GM10248 (cell line): ENCODE measurements at places on chromosomes 3 and 15.

GRCh38 chr3:63089007-63089750 lies 188.9 kb upstream of the SYNPR start:
- no peak for DNase-seq

DNA sequence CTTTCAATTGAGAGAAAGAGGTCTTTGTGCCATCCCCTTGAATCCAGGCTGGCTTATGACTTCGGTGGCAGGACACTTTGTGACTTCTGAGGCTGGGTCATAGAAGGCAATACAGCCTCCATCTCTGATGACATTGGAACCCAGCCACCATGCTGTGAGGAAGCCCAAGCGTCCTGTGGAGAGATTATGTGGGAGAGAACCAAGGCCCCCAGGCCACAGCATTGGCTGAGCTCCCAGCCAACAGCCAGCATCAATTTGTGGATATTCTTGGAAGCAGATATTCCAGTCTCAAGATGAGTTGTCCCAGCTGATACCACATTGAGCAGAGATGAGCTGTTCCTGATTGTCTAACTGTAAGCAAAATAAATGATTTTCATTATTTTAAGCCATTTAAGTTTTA lies 12.7 kb upstream of the XIRP1 start:
- DNase-seq = no peak

- DNase-seq = no peak
Measured at GRCh38 chr3:180416111-180416594, 185.8 kb upstream of the TTC14 start.

DNA sequence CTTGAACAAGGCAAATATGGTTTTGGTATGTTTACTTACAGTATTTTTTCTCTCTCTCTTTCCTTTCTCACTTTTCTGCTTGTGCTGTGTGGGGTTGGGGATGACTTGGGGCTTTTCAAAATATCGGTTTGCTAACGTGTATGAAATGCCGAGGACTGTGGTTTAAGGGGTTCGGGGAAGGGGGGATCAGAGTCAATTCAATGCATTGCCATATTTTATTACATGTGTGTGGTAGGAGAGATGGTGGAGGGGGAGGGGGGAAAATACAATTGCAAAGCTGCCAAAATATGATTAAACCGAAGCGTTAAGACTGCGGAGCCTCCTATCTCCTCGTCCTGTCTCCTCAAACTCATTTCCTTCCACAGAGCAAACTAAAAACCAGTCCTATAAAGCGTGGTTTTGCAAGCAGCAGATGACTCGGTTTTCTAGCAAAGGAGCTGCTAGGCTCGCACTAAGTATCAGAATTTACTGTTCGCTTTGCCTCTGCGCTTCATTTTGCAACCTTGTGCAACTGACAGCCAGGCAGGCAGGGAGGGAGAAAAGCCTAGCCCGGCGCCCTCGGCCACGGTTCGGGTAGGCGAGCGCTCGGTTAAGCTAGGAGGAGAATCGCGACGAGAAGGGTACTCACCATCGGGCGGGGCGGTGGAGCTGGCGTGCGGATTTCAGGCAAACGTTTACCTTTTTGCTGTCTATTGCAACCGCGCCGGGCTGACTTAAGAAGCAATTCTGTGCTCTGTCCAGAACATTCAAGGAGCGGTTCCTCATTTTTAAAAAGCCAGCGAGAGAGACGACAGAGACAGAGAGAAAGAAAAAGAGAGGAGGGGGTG lies 4.0 kb upstream of the NR2F2 start:
- DNase-seq = no peak

DNA sequence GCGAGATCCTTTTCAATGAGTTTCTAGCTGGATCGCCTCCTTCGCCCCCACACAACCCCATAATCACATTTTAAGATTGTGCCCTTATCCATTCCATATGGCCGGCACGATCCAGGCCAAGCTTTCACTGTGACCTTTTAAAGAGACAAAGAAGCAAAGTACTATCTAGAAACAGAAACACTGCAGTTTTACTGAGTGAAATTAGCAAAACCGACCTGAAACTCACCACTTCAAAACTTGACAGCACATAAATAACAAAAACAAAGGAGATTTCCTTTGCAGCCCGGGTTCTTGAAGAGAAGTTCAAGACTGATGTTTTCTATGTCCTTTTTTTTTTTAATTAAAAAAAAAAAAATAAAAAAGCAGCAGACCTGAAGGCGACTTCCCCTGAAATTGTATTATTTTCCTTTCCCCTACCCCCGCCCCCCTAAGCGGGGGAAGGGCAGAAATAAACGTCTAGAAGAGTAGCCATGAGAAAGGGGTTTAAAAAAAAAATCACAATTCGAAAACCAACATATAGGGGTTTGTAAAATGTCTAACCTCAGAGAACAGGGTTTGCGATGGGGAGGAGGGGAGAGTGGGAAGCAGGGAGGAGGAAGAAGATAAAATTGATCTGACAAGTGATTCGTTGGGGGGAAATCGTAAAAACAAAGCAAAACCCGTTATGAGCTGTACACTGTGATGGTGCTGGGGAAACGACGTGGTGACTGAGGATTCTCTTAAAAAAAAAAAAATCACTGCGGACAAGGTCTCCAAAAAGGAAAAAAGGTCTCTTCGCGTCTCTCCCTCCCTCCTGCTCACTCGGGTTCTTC lies 1.5 kb downstream of the SATB1 start:
- DNase-seq = peak; percentile 24
